Stimulated activated CD4-positive, alpha-beta T cell treated with anti-CD3 and anti-CD28 coated beads, Interleukin-4, amount 100 ng/mL, for 48 hours (primary cell): ENCODE measurements at places on chromosomes 1 and 21.

DNA sequence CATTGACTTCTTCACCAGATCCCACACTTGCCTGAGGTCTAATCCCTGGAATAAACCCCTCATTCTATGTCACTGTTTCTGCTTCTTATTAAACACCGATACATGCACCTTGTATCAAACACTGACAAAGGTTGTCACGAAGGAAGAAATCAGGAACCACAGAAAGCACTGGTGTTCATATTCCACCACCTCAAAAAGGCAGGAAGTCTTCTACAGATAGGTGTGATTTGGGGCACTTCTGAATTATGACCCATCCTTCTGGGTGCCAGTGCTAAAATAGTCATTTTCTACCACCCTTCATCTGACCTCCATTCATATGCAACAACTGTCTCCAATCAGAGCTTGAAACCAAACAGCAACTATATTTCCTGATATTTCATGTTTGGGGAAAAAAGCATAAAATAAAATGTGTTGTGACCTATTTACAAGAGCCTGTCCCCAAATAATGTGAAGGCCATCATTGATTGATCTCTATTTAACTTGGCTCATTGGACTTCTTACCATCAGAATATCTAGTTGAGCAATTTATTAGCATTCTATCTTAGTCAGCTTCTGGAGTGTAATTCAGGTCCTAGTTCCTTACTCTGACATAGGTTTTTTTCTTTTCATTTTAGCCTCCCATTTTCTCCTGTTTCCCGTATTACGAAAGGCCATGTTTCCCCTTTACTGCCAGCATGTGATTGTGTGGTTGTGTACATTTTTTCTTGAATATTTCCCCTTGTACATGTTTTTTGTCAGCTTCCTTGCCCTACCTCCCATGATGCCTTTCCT is 43.1 kb downstream of the DUSP10 start:
- no peak for DNase-seq

DNA sequence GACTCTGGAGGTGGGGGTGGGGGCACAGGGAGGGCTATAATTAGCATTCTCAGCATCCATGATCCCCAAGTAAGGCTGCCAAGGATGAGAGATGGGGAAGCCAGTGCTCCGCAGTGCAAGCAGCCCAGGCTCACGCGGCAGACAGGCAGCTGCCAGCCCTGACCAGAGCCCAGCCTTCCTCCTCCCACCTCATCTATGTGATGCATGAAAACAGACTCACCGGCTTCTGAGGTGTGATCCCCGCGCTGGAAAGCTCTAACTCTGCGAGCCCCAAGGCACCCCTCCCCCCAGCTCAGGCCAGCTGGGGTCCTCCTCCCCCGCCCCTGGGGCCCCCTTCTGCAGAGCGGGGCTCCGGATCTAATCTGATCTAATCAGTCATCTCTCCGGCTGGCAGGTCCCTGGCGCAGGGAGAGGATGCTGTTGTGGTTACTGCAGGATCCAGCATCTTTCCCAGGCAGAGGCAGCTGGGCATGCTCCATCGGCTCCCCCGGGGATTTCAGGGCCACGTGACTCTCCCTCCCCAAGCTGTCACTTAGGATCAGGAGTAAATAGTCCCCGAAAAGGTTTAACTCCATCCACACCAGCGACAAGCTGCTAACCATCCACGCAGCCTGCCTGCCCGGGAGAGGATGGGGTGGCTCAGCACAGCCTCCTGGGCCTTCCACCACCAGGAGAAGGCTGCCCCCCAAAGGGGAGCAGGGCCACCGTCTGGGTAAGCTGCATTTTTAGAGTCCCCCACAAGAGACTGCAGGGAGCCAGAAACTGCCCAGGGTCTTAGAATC is at the start of gene PLEKHA6:
Gene PLEKHA6, minus strand, starts transcription at position 456 of the 782 bp plus-strand sequence. CDS start 86,202 bp downstream, outside the sequence.
- no peak for DNase-seq

DNA sequence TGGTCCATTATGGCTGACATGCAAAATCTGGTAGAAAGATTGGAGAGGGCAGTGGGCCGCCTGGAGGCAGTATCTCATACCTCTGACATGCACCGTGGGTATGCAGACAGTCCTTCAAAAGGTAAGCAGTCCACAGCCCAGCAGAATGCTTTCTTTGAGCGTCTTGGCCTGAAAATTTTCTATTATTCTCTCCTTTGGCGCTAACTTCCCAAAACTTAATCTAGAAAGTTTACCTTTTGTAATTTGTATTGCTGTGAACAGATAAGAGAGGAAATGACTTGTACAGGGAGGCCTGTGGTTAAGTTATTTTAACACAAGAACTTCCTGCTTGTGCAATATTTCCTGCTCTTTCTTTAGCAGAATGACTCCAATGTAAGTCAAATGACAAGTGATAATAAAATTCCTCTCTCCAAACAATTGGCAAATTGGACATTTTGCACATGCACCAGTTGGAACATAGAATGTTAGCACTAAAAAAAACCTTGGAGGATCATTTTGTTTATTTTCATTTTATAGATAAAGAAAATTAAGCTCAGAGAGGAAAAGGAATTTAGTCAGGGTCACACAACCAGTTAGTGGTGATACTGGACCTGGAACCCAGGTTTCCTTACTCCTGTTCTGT is 18.9 kb downstream of the CAP1 start:
- DNase-seq, result no peak

GRCh38 chr1:205800427-205800826 is 12.6 kb downstream of the SLC41A1 start:
- DNase-seq, result no peak

DNA sequence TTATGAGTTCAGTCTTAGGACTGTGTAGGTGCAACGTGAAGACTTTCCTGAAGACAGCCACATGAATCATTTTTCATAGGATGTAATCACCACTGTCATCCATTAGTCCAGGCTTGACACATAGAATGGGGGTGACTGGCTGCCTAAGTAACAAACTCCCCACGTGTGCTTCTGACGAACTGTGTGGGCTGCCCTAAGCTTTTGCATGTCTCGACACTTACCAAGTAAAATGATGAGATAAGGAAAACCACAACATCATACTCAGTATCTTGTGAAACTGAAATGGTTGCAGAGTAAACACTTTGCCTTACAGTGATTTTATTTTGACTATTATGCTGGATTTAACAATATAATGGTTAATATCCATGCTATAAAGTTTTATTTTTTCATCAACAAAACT is 19.5 kb downstream of the ERG start:
- no peak for DNase-seq

- DNase-seq, result no peak
Measured at GRCh38 chr1:159916242-159917051, 8.9 kb downstream of the TAGLN2 start.

GRCh38 chr21:44924606-44925377 is 4.1 kb upstream of the ITGB2 start:
- DNase-seq, result no peak

DNA sequence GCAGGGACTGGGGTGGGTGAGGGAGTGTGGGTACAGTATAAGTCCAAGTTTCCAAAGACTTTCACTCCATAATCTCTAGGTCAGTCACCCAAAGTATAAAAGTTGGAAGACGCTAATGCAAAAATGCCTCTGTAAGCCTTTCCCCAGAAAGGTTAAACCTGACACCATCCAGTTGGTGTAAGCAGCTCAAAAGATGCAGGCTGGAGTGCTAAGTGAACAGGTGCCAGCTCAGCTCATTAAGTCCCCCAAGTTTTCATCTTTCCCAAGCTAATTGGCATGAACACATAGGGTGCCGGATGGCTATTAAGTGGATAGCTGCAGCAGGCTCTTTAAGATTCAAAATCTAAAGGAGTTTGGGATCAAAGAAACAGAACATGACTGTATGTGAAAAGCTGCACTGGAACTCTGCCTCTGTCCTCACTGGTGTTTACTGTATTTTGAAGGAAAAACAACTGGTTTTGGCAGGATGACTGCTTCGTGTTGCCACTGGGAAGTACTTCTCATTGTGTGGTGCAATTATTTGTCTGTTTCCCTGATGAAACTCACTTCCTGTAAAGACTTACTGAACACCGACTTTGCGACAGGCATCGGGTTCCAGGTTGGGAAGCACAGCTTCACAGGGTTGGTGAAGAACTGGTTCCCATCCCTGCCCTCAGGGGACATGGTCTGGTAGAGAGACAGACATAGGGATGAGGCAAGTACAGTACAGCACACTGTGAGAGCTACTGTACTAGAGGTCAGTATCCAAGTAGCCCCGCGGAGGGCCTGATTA is 152.7 kb downstream of the DAB1 start:
- DNase-seq, result no peak

DNA sequence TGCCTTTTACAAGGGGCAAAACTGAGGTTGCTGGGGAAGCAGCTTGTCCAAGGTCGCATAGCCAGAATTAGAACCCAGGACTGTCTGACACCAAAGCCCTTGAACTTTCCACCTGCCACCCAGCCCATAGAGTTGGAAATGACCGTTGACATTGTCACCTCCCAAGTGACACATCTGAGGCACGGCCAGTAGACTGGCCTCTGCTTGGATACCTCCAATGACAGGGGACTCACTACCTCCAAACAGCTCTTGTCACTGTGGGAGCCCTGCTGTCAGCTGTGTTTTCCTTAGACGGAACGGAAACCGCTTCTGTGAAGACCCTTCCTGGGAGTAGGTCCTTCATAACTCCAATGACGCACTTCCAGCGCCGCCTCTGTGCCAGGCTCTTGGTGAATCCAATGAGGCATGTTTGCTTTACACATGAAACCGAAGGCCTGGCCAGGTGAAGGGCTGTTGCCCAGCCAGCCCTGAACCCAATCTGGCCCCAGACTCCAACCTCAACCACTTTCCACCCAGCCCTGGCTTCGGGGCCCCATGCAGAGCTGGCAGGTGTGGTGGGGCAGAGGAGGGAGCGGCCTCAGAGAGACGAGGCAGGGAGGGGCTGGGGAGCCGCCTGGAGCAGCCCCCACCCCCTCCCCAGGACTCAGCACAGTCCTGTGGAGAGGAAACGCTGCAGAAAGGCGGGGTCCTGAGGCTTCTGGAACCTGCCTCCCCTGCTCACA is 109.2 kb upstream of the IFFO2 start:
- DNase-seq, result no peak

GRCh38 chr1:112165375-112165774 is 175.9 kb upstream of the KCND3 start:
- DNase-seq, result no peak

DNA sequence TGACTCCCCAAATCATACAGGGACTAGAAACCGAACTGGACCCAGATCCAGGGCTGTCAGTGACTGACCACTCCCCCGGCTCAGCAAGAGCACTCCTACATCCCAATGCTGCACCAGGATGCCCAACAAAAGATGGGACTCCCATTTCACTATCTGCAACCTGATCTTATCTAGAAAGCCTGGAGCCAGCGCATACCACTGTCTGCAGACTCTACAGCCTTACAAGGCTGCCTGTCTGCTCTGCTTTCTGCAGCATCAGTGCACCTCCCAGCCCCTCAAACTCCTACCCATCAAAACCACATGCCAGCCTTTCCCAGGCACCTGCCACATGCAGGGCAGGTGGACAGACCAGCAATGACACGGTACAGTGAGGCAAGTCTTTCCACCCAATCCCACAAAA is 52.2 kb downstream of the SSBP3 start:
- no peak for DNase-seq

DNA sequence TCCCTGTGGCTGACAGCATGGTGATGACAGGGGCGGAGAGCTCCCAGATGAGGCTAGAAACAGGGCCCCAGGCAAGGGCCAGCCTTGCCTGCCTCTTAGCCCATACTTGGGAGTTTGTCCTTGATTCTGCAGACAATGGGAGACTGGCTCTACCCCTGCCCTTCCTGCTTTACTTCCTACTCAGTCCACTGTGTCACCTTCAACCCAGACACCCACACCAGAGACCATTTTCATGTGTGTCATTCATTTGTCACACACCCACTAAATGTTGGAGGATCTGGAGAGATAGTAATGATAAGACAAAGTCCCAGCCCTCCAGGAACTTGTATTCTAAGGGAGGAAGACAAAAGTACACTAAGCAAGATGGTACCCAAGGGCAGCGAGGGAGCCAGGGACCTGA is 43.7 kb downstream of the SYT6 start:
- DNase-seq, result no peak

DNA sequence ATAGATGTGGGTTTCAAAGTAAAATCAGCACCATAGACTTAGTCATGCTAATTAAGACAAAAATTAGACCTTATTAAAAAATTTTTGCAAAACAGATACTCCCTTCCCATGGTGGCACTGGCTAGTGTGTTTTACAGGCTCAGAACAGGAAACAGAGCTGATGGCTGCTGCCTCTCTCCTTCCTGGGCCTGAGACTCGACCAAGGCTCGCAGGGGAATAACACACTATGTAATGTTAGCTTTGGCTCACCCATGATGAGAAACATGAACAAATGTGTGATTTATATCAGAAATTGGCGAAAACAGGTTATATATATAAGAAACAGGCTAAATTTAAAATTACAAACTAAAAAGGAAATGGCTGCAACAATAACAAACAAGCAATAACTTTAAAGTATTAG is 50.7 kb downstream of the ERG start:
- DNase-seq, result no peak
